ENCODE measurements at places on chromosomes 4 and X.

- DNase-seq: no peak
These were observed 227.4 kb downstream of the MAPK10 start for GRCh38 chr4:86132468-86132867.

GRCh38 chr4:89733946-89734345, 103.0 kb downstream of the SNCA start:
- DNase-seq: no peak

GRCh38 chr4:154591890-154592289, 1.3 kb upstream of the FGA start:
- DNase-seq: no peak

DNA sequence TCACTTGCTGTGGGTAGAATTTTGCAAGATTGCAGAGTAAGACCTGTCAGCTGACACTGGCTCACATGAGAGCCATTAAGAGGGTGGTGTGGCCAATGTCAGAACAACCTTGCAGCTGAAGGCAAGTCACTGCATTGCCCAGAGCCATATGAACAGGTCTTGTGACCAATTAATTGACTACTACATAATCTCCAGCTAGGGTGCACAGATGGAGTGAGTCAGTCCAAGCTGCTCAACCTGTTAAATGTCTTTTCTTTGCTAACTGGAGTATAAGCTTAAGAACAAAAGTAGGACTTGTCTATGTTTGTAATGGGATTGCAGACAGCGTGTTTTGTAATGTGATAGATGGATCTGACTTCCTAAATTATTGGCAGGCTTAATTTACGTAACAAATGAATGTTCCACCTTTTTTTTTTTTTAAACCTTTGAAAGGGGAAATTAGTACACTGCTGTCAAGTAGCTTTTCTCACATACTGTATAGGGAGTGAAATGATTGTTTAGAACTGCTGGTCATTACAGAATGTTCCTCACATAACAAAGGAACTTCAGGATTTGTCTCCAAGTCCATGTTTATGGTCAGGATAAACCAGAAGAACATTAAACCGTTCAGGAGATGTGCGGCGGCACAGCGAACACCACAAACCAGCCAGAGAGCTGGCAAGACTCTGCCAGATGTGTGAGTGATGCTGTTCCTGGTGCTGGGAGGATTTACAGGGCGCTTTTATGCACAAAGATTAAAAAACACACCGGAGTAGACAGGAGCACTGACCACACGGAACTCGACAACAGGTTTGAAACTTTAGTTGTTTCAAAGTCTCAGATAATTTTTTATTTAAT, 37.0 kb downstream of the FNIP2 start:
- no peak for DNase-seq

GRCh38 chr4:122458625-122459024, 2.1 kb upstream of the IL2 start:
- DNase-seq: peak; percentile 74

- no peak for DNase-seq
These were observed 37.1 kb upstream of the SPARCL1 start for GRCh38 chr4:87566276-87566675.

- DNase-seq: no peak
These were observed 172.1 kb downstream of the OPHN1 start for GRCh38 chrX:68261060-68261672.

- no peak for DNase-seq
These were observed 581.3 kb upstream of the TENM3 start for GRCh38 chr4:181661923-181662322.

- DNase-seq: peak; percentile 33
These were observed 745 bp downstream of the TRIM2 start for GRCh38 chr4:153204728-153205648.

DNA sequence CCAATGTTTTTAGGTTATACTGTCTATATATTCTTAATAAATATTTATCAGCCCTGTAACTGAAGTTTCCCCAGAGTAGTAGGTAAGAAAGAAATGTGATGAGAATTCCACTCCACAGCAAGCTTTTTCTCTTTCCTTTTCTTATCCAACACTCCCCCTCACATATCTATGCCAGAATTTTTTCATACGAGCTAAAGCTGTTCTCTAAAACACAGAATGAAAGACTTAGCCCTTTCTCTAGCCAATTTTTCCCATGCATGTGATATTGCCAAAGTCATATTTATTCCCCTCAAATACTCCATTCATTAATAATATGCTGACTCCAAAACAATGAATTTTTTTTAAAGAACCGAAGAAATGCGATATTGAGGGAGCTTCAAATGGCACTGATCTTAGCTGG, 32.3 kb downstream of the VEGFC start:
- DNase-seq: no peak

GRCh38 chr4:104896660-104897645, 249.7 kb upstream of the TET2 start:
- no peak for DNase-seq

DNA sequence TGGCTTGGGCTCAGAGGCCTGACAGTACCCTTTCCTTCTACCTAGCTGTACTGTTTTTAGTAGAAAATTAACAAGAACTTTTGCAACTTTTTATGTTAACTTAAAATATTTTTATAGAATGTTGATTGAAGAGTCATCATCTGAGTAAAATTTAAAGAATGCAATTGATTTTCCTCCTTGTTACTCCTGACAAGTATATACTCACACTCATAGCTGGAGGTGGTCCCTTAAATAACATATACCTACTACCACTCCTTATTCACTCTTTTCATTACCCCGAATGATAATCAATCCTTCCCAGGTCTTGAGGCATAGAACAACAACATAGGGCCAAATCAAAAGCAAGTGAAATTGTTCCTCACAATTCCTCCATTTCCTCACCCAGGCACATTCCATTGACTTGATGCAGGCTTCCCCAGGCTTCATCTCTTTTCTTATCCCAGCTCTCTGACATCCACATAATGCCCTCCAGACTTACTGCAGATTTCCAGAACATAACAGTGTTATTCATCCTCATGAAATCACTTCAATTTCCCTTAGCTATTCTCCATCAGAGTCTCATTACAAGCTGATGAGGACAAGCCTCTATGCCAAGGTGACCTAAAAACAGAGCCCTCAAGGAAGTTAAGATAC, 73.2 kb upstream of the ANXA10 start:
- no peak for DNase-seq

DNA sequence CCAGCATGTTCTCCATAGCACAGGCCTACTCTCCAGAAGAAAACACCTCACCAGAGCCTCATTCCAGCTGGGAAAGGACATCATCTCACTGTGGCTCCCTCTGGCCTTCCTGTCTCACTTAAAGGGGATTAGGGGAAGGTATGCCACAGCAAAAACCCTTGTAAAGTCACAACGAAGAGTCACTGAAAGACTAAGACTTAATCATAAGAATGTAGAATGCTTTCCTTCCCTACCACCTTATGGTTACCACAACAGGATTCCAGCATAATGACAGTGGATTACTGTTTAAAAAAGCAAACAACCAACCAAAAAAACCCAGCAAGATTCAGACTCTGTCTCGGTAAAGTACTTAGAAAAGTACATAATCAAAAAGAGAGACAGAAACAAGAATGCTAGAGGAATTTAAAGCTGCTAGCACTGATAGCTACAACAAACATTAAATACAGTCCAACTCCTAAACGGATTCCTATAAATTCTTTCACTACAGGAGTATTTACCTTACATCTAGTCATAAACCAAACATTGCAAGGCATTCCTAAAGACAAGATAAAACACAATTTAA, 75.1 kb downstream of the BANK1 start:
- DNase-seq: no peak

DNA sequence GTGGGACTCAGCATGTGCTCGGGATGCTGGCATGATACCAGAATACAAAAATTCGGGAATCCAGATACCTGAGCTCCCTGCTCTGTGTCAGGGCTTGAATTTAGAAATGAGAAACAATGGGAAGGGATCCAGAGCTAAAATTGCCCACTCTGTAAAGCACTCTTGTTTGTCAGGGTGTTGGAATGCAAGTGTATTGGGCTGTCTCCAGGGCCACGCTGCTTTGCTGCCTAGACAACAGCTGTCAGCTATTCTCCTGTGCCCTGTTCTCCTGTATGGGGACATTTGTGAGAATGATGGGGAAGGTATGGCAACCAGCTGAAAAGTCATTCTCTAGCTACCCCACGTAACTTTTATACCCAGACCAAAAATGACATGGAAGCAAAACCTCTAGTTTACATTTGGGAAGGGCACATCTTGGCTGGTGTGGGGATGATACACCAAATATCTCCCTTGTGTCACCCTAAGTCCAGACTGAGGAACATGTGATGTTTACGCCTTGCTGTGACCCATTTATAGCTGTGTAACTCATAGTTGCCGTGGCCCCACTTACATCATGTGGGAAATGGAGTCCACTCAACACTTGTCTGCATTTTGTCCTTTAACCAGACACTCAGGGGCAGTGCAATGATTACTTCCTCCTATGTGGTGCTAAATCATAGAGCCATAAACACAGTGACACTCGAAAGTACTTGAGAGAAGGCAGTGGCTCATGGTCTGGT, 46.6 kb downstream of the SMPX start:
- no peak for DNase-seq
